ENCODE measurements at places on chromosomes 6 and 20.

- no peak for DNase-seq
Observed at GRCh38 chr6:113365191-113365590, 492.0 kb upstream of the MARCKS start.

DNA sequence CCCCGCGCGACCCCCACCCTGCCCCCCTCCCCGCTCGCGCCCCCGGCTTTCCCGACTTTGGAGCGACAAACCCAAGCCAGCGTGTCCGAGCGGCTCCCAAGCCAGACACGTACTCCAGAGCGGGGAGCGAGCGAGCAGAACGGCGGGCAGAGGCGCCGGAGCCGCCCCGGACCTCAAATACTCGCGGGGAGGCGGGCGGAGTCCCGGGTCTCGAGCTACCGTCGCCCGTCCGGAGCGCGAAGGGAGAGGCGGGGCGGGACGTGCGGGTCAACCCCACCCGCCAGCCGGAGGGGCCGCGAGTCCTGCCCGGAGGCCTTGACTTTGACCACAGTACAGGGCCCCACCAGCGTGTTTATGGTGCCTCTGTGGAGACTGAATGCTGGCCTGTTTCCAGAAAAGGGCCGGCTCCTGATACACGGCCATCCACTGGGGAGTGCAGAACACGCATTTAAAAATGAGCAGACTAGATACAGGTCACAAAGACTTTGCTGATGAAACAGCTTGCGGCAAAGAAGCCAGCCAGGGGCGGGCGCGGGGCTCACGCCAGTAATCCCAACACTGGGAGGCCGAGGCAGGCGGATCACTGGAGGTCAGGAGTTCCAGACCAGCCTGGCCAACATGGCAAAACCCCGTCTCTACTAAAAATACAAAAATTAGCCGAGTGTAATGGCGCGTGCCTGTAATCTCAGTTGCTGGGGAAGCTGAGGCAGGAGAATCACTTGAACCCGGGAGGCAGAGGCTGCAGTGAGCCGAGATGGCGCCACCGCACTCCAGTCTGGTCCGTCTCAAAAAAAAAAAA, at the start of gene SERPINB6:
SERPINB6 (minus strand) TSS at position 148 of the 799 bp plus-strand sequence. CDS start 12,235 bp downstream, outside the sequence.
- DNase-seq = peak; percentile 58

DNA sequence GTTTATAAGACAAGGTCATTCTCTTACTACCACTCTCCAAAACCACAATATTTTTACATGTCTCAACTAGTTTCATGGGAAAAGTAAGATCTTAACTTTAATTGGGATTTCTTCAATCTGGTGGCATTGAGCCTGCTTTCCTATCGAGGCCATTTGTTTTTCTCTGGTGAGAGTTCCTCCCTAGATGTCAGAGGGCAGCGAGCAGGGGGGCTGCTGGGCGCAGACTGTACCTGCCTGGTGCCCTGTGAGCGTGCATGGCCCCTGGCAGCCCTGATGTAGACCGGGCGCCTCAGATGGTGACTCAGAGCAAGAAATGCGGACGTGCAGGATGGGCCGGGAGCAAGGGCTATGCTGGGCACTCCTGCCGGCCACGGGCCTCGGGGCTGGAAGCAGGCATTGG, 27.2 kb downstream of the ERMARD start:
- no peak for DNase-seq

GRCh38 chr6:21559238-21559637, 34.3 kb upstream of the SOX4 start:
- DNase-seq = no peak

- DNase-seq = no peak
Observed at GRCh38 chr6:161134550-161135298, 139.1 kb downstream of the AGPAT4 start.

DNA sequence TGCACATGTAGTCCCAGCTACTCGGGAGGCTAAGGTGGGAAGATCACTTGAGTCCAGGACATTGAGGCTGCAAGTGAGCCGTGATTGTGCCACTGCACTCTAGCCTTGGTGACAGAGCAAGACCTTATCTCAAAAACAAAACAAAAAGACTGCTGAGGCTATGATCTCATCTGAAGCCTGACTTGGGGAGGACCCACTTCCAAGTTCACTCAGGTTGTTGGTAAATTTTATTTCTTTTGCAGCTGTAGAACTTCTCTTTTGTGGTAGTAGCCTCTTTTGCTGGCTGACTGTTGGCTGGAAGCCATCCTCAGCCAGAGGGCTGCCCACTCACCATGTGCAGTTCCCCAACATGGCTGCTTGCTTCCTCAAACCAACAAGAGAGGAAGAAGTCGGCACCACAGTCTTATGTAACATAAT, 36.8 kb upstream of the ME1 start:
- DNase-seq = peak; percentile 98

DNA sequence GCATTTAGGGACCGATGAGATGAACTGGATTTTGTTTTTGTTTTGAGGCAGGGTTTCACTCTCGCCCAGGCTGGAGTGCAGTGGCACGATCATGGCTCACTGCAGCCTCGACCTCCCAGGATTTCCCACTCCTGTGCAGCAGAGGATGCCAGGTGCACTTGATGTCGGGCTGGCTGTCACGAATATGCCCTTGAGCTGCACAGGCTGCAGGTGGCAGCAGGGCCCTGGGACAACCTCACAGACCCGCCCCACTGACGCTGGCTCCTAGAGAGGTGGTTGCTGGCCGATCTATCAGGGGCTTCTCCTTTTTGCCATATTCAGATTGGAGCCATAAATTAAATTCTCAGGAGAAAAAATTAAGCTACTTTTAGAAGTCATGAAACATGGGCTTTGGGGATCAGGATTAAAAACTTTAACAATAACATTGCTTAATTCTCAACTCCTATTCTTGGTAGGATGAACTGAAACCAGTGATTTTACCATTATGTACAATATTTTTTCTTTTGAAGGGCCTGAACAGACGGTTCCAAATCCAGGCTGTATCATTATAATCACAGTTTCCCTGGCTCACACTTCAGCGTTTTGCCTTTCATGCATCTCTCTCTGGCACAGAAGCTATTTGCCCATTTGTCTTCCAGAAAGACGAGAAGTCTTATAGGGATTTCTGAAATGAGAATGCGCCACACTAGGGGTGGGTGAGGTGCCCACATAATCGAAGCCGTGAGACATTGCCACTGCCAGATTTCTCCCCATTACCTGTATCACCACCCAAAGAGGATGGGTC, 32.4 kb downstream of the NQO2 start:
- DNase-seq = no peak

GRCh38 chr6:104540743-104541142, 319.0 kb downstream of the HACE1 start:
- no peak for DNase-seq

DNA sequence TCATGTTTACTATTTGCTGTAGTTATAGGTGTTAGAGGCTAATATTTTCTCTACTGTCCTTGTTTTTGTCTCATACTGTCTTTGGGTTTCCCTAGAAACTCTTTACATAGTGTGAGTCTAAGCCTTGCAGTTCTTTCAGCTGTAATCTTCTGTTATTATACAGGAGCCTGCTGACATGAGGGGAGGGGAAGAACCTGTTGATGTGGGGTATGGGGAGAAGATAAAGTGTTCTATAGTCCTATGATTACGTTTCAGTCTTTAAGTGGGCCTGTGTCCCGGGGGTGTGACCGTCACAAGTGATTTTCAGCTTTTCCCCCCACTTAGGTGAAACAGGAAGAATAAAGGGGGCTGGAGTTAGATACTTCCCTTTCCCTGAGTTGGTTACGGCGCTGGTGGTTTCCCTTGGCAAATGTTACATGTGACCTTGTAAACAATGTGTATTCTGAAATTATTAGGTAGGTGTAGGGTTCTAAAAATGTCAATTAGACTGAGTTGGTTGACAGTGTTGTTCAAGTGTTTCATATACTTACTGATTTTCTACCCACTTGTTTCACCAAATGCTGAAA, 41.3 kb downstream of the REV3L start:
- peak; percentile 86 for DNase-seq

DNA sequence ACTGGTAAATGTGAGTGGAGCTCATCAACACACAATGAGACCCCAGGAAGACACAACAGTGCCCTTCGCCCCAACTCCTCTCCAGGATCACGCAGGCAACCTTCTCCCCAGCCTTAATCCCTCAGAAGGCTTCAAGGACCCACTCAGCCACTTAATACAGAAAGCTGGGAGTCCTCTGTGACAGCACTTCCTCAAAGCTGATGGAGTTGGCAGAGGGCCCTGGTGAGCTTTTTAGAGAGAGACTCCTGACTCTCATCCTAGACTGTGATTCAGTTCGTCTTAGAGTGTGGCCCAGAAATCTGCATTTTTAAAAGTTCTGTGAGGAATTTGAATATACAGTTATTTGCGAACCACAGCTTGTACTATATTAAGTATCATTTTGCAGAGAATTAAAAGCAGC, 187.7 kb downstream of the UST start:
- peak; percentile 67 for DNase-seq

- peak; percentile 48 for DNase-seq
Observed at GRCh38 chr20:50580016-50580747, 70.0 kb downstream of the PTPN1 start.

DNA sequence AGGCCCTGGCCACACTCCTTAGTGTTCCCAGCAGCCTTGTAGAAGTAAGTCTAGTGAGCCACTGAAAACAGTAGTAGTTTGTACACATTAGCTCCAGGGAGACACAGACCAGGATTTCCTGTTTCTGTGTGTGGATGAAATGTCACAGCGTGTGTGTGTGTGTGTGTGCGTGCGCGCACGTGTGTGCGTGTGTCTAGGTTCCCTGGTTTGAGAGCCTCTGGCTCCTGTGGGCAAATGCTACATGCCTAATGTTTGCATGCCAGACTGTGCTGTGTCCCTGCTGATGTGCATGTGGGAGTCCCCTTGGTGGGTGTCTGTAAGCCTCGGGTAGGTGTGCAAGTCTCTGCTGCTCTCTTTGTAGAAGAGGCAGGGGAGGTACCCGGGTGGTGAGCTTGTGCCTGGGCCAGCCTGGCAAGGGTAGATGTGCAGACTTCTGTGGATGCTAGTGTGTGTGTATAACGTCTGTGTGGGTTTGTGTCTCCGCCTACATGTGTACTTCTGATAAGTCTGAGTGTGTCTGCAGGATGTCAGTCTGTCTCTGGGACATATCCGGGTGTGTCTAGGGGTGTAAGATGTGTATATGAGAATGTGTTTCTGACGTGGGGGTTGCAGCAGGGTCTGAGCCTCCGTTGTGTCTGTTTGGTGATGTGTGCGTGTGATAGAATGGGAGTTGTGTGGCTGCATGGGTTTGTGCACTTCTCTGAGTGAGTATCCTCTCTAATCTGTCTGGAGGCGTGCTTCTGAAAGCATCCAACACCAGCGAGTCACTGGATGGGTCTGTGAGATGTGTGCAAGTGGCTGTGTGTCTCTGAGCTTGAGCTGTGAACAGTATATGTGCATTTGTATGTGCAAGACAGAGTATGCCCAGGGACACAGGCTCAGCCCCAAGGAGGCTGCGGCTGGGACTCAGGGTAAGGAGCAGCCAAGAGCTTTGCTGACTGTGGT, 19.0 kb upstream of the TLDC2 start:
- DNase-seq = peak; percentile 94

DNA sequence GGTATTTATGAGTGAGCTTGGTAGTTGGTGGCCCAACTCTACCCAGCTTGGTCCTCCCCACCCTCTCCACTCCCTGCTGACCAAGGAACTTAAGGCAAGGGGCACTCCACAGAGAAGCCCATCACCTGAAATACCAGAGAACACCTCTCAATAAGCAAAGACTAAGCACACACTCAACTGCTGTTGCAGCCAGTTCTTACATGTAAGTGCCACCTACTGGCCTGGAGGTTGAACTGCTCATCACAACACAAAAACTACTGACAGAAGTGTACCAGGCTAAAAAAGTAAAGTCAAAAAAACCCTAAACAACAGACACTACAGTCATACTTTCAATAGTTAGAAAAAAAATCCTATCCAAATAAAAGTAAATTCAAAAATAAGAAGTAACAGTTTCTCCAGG, 146.2 kb downstream of the FAM83B start:
- no peak for DNase-seq

DNA sequence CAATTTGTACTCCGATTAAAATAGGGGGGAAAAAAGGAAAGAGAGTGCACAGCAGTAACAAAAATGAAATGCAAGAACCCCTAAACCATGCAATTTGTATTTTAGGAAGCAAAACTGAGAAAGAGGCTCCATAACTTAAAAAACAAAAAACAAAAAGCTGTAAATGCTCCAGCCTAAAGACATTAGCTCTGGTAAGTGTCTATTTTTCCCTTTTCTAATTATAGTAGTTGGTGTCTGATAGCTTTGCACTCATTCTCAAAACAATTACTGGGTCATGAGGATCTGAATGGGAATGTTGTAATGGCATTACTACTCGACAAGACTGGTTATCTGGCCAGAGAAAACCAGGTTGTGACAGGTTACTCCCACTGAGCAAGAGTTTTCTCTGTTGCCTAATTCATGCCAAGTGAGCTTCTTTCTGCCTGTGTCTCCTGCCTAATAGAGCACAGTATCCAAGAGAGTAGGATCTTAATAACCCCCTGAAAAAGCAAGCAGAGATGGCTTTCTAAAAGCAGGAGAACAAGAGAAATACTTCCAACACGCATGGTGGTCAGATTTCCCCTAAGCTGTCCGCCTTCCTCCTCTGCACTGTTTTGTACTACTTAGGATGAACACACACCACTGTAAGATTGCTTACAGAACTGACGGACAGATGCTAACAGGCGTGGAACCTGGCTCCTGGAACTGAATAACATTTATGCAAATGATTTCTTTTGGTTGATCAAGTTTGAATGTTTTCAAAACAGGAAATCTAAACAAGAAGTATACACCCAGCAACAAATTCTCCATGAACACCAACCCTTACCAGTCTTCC, 86.4 kb downstream of the FKBP5 start:
- no peak for DNase-seq

GRCh38 chr6:108250240-108250866, 10.5 kb downstream of the SNX3 start:
- peak; percentile 65 for DNase-seq

DNA sequence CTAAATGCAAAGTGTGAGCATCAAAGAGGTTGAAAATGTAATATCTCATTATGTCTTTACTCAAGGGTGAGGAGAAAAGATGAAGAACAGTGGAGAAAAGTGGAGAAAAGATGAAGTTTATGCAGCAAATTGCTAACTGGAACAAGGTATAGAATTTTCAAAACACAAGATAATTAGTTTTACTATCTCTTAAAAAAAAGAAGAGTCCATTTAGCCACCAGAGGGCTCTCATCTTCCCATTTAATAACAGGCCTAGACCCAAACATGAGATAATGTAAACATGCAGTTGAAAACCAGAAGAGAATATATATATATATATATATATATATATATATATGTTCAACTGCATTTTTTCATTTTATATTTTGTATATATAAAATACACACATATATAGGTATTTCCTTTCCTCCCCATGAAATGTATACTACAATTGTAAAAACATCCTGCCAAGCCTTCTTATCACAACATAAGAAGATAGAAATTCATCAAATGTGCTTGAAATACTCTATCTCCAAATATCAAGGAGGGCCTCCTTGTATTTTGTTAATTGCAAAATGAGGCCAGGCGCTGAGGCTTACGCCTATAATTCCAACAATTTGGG, 78.4 kb downstream of the ADTRP start:
- peak; percentile 74 for DNase-seq
